Hepatocyte (in vitro differentiated cells): ENCODE measurements at places on chromosomes 11 and 22. TPM values are rescaled to one million over a fixed set of nuclear protein-coding genes. Genes with fewer than 3 reads are reported as not detected.

DNA sequence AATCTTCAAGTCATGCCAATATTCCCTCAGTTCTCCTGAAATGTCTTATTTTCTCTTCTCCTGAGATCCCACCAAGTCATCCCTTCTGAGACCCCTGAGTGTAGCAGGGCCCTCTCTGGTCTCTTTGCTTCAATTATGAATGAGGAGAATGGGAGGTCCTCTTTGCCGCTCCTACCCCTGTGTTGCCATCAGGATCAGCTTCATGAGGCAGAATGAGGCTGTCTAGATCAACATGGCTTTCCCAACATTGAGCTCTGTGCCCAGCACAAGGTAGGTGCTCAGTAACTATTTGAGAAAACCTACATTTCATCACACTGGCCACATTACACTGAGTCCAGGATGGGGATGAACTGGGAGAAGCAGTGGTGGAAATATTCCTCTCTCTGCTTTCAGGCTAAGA, 107.2 kb downstream of the ZNF280B start:
- no peak for DNase-seq
- H3K4me1 ChIP-seq: no peaks in the 10 kb centered on the region

- H3K27me3 ChIP-seq: no peaks in the 10 kb centered on the region
- H3K36me3 ChIP-seq: no peaks in the 10 kb centered on the region
- H3K4me3 ChIP-seq: no peak overlapping the region
- peaks cover 21% of the 10 kb centered on the region for H3K4me1 ChIP-seq
- H3K27ac ChIP-seq: peak overlapping the region; percentile 42
Observed at GRCh38 chr22:24516301-24516737, 21.2 kb downstream of the UPB1 start.

- H3K27ac ChIP-seq: no peak overlapping the region
- no peak for DNase-seq
- no peaks in the 10 kb centered on the region for H3K36me3 ChIP-seq
Observed at GRCh38 chr22:20413217-20414058, 19.5 kb downstream of the ZNF74 start.

- no peak for DNase-seq
- H3K36me3 ChIP-seq: no peaks in the 10 kb centered on the region
- no peak overlapping the region for H3K27ac ChIP-seq
- H3K27me3 ChIP-seq: no peaks in the 10 kb centered on the region
Observed at GRCh38 chr11:112520354-112520753, 259.7 kb upstream of the PLET1 start.

GRCh38 chr22:22663861-22664800, 19.7 kb downstream of the GGTLC2 start:
- no peaks in the 10 kb centered on the region for H3K36me3 ChIP-seq
- no peaks in the 10 kb centered on the region for H3K4me1 ChIP-seq

Gene OR5P2
- 0.46 and 0.54 TPM in 2 replicates for polyA plus RNA-seq

Gene OR5B12
- polyA plus RNA-seq: not detected in 2 replicates

Gene MYEOV
- 0.57 TPM in 1 of 2 replicates, not detected in the other for polyA plus RNA-seq

Gene RBMXL2
- polyA plus RNA-seq: 0.35 TPM in 1 of 2 replicates, not detected in the other

Gene SLC22A12
- polyA plus RNA-seq: 0.11 TPM in 1 of 2 replicates, not detected in the other

Gene ROM1
- polyA plus RNA-seq: 2.1 and 3.2 TPM in 2 replicates

Gene ACRV1
- polyA plus RNA-seq: 0.08 TPM in 1 of 2 replicates, not detected in the other

Gene TMA7B
- polyA plus RNA-seq: not detected in 2 replicates
